Anterior cingulate cortex (tissue), 58 donors: ENCODE measurements at places on chromosomes 7 and 10.

- DNase-seq, result peak; percentile 84
These were observed 17.0 kb downstream of the CLIP2 start for GRCh38 chr7:74306004-74306729.

GRCh38 chr7:23207021-23207420, 25.2 kb downstream of the NUP42 start:
- DNase-seq, result no peak

- DNase-seq, result no peak
These were observed 1.2 kb downstream of the CLDN4 start for GRCh38 chr7:73831834-73832651.

- DNase-seq, result no peak
These were observed 34.2 kb downstream of the CYP17A1 start for GRCh38 chr10:102802920-102803534.

DNA sequence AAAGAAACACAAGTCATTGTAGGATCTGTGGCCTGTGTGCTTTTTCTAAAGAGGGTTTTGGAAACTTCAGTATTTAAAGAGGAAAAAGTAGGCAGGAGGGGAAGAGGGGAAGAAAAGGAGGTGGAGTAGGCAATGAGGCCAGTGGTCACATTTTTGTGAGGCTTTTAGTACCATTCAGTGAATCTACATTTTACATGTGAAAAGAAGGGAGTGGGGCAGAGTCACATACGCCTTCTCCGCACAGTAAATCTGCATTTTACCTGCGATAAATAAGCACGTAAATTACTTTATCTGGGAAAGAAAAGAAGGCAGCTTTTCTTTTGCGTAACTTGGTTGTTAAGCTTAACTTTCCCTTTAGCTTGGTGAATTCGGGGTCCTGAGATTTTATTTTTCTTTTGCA, 13.2 kb downstream of the CHST12 start:
- no peak for DNase-seq

GRCh38 chr7:107768263-107768662, 24.3 kb downstream of the CBLL1 start:
- DNase-seq, result no peak

DNA sequence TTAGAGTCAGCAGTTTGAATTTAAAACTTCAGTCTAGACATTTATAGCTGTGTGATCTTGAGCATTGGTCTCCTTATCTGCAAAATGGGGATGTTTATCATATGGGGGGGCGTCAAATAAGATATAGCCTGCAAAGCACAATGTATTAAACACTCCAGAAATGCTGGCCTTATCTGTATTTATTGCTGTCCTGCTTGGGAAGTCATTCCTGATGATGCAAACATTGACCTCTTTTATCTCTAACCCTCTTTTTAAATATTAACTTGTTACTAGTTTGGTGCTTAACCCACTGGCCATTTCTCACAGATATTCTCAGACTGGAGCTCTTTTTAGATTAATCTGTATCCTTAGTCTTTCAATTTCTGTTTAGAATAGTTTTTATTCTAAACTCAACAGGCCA, 13.2 kb downstream of the MRPS33 start:
- no peak for DNase-seq

DNA sequence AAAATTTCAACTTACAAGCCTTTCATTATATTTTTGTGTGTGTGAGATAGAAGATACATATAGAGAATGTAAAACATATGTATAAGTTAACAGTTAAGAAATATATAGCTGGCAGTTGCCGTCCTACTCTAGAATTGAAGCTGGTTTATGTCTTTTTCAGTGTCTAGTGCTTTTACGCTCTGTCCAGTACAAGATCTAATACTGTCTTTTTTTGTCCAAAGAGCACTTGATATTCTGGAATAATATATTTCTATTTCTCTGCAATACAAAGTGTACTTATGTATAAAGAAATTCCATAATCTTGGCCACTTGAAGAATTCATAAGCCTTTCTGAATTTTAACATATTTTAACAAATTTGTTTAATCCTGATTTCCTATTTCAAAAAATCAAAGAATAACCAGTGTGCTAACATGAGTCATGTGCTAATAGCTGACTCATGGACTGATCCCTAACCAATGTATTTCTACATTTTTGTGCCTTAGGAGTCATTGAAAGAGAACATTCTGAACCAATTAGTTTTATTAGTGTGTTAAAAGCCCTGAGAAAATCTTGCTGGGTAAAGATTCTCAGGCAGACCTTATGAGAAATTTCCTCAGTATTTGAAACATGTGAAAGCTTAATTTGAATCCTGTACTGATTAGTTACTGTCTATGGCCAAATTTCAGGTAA, 73.2 kb upstream of the CCAR1 start:
- no peak for DNase-seq

DNA sequence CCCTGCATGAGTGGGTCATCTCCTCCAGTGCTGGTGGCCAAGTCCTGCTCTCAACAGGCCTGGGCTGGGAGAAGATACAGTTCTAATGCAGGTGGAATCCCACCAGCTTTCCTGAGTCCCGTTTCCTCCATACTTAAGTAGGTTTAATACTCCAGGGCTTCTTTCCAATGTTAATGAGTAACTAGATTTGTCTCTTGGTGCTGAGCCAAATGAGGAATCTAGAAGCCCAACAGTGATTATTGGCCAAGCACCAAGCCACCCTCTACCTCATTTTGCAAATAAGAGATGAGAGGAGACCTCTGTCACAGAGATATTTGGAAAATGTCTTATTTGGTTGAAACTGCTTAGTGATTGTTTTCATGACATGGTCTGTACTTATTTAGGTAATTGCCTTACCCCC, 37.1 kb downstream of the STARD3NL start:
- DNase-seq, result no peak

DNA sequence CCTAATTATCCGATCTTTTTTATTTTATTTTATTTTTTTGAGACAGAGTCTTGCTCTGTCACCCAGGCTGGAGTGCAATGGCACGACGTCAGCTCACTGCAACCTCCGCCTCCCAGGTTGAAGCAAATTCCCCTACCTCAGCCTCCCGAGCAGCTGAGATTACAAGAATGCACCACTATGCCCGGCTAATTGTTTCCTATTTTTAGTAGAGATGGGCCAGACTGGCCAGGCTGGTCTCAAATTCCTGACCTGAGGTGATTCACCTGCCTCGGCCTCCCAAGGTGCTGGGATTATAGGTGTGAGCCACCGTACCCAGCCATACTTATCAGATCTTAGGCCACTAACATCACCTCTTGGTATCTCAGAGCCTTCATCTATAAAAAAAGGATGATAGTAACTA, 4.9 kb downstream of the SLC25A13 start:
- DNase-seq, result no peak

- no peak for DNase-seq
These were observed 47.2 kb downstream of the GSAP start for GRCh38 chr7:77368974-77369373.

GRCh38 chr7:39317107-39317506, 249.1 kb upstream of the YAE1 start:
- DNase-seq, result no peak

GRCh38 chr7:138477581-138477980, 17.5 kb downstream of the TRIM24 start:
- DNase-seq, result no peak

DNA sequence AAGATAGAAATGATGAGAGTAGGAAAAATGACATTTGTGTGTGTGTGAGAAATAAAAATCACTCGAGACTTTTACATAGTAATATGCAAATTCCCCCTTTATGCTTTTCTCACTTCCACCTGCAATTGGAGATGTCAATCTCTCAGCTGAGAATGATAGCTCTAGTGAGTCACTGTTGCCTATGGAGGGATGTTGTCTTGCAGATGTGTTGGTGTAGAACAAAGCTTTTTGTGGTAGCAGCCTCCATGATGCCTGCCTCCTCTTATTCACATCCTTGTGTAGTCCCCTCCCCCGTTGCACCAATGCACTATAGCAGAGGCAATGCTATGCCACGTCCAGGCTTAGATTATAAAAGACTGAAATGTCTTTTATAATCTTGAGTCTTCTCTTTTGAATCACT, 33.8 kb downstream of the SPAG6 start:
- no peak for DNase-seq

GRCh38 chr7:93921607-93922566, at the start of gene GNG11:
TSS of gene GNG11 (plus strand) at chr7:93921735. CDS start at chr7:93922138, 403 bp downstream.
- DNase-seq, result no peak

DNA sequence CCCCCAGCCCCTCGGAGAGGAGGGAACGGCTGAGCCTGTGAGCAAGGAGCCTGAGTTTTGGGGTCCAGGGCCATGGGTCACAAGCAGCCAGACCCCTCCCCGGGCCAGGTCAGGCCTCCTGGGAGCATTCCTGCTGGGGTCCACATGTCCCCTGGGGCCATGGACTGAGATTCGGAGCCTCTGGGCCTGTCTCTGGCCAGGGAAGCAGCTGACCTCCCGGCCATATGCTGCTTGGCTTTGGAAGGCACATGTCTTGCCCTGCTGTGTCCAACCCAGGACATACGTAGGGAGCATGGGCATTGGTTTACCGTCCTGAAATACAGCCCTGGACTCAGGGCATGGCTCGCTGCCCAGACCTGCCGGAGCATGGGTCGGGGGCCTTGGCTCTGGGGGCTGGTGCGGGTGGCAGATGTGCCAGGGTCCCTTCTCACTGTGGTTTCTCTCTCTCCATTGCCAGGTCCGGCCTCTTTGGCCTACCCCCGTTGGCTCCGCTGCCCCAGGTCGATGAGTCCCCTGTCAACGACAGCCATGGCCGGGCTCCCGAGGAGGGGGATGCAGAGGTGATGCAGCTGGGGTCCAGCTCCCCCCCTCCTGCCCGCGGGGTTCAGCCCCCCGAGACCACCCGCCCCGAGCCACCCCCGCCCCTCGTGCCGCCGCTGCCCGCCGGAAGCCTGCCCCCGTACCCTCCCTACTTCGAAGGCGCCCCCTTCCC, 7.3 kb downstream of the PWWP2B start:
- DNase-seq, result no peak

GRCh38 chr10:86855513-86855912, 99.1 kb downstream of the BMPR1A start:
- no peak for DNase-seq

DNA sequence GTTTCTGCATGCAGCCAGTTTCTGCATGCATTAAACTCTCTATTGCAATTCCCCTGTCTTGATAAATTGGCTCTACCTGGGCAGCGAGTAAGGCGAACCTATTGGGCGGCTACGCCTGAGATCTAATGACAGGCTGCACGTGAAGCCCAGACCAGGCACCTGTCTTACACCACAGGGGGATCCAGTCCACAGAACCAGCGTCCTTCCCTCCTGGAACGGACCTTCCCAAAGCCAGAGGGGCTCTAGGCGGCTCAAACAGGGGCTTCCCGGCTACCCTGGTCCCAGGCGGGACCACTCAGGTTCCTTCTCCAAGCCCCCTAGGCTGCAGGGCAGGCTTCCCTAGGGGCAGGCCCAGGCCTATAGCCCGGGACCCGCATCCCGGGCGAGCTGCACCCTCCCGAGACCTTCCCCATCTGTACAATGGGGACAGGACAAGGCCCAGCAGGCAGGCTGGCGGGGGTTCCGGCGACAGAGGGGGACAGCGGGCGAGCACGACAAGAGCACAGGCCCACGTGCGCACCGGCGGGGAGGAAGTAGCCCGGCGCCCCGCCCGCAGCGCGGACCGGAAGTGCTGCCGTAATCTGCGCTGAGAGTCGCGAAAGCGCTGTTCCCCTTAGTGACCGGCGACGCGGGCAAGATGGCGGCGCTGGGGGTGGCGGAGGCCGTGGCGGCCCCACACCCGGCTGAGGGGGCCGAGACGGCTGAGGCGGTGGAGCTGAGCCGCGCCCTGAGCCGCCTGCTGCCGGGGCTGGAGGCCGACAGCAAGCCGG, at the start of gene DNAAF5:
DNAAF5 (plus strand) TSS at position 616 of the 770 bp plus-strand sequence; CDS start at position 638, 22 bp downstream.
- DNase-seq, result peak; percentile 81

- DNase-seq, result no peak
These were observed 549.1 kb downstream of the NXPH1 start for GRCh38 chr7:8982338-8982992.

DNA sequence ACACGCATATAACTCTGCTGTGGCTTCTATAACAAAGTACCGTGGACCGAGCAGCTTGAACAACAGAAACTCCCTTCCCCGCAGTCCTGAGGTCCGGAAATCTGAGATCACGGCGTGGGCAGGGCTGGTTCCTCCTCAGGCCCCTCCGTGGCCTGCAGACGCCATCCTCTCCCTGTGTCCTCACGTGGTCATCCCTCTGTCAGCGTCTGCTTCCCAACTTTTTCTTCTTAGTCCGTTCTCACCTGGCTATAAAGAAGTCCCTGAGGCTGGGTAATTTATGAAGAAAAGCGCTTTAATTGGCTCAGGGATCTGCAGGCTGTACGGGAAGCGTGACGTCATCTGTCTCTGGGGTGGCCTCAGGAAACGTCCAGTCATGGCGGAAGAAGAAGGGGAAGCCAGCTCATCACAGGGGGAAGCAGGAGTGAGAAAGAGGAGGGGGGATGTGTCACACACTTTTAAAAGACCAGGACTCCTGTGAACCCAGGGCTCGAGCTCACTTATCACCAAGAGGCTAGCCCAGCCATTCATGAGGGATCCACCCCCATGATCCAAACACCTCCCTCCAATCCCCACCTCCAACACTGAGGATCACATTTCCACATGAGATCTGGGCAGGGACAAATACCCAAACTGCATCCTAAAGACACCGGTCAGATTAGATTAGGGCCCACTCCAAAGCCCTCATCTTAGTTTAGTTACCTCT, 91.2 kb upstream of the INSIG1 start:
- no peak for DNase-seq

GRCh38 chr10:5869156-5869555, 20.5 kb downstream of the ANKRD16 start:
- DNase-seq, result no peak

DNA sequence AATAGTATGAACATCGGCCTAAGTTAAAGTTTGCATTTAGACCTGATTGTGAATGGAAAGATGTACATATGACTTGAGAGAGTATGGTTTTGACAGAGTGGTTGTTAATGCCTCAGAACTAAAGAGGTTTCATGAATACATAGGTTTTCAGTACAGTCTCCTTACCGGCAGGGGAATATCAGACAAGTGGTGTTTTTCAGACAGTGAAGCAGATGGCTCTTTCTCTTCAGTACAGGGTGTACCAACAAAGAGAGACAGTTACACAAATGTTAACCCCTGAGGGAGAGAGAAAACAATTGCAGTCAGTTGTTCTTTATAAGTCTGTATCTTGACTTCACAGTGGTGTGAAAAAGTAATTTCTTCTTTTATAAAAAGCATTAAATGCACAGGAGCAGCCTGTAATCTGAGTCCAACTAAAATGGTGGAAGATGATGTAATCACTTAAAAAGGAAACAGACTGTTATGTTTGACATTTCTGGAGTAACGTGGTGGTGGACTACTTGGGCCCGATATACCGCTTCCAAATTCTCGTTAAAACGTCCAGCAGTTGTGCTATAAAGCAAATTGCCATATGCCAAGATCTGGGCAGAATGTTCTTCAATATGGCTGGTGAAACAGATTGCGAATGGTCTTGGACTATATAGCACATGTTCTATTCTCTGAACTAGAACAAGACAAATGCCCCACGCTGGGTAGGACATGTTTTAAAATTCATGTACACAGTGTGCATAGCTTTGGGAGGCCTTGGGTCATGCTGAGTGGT, 69.2 kb downstream of the SDK1 start:
- DNase-seq, result no peak
